NCI-H187 treated with DMSO at 0.1 percent for 48 hours (cell line): ENCODE measurements at places on chromosomes 5 and 9.

- no peak for DNase-seq
These were observed 2195.7 kb upstream of the C9orf72 start for GRCh38 chr9:29769019-29769418.

DNA sequence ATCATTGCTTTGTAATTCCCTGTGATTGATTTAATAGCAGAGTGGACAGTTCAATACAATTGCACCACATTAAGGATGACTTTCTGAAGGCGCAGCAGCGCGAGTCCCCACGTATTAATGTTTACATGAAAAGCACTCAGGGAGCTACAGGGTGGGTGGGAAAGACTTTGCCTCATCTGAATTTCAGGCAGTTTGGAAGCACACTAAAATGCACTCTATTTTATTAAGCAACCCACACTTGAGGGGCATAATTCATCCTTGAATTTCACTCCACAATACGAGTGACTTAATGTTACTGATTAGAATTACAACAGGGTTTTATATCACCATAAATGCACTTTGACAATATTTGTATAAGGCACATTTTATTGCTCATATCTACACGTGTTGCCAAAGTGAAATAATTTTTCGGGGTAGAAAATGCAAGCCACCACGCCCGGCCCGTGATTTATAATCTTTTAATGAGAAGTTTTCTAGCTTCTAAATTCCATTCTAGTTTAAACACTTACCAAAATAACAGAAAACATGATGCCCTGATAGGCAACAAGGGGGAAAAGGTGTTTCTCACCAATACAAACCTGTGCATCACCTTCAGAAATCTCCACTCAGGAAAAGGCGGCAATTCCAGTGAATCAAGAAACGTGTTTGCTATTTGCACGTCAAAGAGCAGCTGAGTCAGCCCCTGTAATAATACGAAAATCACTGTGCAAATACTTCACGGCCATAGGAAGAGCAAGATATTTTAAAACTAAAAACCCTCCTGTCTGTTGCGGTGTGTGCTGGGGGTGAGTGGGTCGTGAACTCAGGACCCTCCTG is 40.5 kb downstream of the IRX4 start:
- no peak for DNase-seq

- DNase-seq, result no peak
These were observed 2.3 kb upstream of the OTP start for GRCh38 chr5:77640589-77641396.

- no peak for DNase-seq
These were observed 1397.8 kb downstream of the PTPRD start for GRCh38 chr9:9215050-9215449.

DNA sequence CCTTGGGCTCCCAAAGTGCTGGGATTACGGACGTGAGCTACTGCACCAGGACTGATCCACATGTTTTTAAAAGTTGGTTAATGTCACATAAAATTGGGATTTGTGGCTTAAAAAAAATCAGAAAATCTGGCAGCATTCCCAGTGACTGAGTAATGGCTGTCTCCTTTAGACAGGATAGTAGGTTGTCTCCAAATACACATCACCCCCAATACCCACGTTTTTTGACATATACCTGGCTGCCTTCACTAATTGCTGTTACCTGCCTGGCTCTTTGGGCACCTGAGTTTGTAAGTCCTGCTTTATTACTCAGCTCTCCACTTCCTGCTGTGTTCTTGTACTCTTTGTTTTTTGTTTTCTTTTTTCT is 84.8 kb downstream of the KDM4C start:
- DNase-seq, result no peak

GRCh38 chr5:178237431-178238312 is 5.1 kb upstream of the PHYKPL start:
- no peak for DNase-seq

DNA sequence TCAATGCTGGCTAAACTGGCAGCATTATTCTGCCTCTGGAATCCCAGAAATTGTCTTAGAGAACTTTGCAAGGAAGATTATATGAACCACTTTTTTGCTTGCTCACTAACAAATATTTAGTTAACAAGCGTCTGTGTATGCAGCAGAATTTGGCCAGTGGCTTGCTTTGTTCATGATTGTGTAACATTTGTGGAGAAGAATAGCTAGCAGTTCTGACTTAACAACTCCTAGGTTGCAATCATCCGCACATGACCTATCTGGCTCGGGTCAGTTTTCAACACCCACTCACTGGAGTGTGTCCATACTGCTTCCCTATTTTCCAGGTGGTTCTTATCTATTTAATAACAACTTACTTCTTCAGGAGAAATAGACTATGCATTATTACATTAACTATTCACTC is 98.5 kb downstream of the SNX18 start:
- no peak for DNase-seq

DNA sequence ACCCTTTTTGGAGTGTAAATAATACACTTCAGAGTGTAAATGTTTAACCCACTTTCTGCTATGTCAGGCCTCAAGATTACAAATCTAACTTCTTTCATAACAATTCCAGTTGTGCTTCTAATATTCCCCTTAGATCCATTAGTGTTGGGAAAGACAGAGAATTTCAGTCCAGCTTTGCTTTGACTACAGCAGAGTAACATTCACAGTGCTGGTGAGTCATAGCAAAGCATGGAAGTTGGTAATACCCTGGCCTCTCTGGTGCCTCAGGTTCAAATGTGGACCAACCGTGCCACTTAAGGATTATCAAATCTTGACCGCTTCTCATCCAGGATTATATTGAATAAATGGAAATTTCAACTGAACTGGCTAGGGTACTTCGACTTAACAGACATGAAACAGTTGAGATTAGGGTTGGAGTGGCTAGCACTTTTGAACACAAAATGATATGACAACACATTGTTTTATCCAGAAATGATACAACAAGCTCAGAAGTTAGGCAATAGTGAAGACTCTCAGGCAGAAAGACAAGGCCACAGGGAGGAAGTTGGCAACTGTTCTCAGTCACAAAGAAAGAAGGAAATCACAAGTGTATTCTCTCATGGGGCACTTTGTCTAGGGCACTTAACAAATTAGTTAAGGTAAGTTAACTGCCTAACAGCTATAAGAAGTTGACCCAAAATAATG is 24.4 kb upstream of the RASA1 start:
- DNase-seq, result no peak

GRCh38 chr9:78879324-78880100 is 582.6 kb downstream of the PSAT1 start:
- no peak for DNase-seq

- DNase-seq, result no peak
These were observed 417.1 kb downstream of the KDM4C start for GRCh38 chr9:7174884-7175283.

DNA sequence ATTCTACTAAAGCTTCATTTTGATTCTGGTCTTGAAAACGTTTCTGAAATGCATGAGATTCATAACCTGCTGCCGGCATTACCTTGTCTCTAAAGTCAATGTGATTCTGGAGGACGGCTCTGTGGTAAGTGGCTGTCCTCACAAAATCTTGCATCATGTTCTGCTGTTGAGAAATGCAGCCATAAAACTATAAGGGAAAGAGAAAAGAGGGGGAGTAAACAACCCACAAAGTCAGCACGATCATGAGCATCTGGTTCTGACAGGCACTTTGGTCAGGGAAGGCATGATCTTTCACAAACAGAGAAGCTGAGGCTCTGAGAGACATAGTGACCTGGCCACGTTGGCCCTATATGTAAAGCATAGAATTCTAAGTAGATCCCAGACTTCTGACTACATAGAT is 168.9 kb upstream of the PUM3 start:
- no peak for DNase-seq

- DNase-seq, result no peak
These were observed 89.8 kb upstream of the COL5A1 start for GRCh38 chr9:134551644-134552348.

DNA sequence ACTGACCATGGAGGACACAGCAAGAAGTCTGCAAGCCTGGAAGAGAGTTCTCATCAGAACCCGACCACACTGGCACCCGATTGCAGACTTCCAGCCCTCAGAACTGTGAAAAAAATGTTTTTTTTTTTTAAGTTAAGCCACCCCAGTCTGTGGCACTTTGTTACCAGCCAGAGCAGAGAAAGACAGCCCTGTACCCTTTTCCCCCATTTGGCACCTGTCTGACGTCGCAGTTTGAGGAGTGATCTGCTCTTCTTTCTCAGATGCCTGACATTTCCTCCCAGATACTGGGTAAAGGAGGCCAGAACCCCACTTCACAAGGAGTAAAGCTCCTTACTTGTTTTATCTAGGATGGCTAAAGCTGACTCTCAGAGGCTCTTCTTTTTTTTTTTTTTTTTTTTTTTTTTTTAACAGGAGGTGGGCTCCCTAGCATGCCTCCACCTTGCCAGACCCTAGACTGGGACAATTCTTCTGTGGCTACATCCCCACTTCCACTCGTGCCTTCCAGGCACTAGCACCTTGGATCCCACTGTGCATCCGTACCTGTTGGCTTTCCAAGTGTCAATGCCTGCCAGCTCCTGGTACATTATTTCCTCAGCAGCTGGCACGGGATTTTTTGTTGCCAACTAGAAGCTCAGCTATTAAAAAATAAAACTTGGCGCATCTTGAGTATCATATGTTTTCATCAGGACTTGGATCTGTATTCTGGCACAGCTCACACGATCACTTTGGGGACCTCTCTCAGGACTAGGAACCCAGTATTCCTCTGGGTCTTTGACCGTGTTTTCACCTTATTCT is 14.4 kb downstream of the CAMK4 start:
- DNase-seq, result no peak

GRCh38 chr5:73448463-73449136 is at the start of gene FOXD1:
TSS of gene FOXD1 (minus strand) at chr5:73448777. CDS start at chr5:73448362, 415 bp downstream.
- DNase-seq, result peak; percentile 65

GRCh38 chr9:1522219-1522767 is 472.1 kb downstream of the DMRT2 start:
- DNase-seq, result no peak

- no peak for DNase-seq
These were observed 360.6 kb upstream of the DAB2 start for GRCh38 chr5:39785410-39785809.

DNA sequence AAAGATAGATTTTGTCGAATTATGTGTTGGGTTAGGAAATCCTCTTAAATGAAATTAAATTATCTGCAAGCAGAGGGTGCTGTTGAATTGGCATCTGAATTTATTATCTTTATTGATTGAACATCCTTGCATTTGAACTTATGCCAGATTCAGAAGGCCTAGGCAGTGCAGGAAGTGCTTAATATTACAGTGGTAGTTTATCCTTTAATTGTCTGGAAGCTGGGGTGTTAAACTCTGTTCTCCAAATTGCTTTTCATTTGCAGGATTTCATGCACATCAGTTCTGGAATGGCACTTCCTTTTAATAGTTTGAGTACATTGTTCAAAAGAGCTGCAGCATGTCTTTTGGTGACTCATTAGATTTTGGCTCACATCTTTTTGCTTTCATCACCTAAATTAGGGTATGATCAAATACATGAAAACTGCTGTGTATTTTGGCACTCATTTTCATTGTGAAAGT is 186.3 kb downstream of the KDM4C start:
- no peak for DNase-seq

DNA sequence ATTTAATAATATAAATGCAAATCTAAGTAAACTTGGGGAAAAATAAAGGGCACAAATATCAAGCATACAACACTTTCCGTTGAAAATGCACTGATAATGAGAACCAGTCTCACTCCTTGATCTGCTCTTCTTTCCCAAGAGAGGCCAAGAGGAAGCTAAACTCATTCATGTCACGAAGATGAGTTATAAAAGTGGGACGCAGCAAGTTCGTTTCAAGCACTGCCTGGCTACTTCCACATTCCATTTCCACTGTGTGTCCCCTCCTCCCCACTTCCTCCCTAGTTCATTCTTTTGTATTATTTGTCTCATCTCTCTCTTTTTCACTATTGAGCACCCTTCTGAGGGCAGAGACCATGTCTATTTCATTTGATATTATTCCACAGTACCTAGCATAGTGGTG is 158.1 kb downstream of the SLC24A2 start:
- DNase-seq, result no peak

GRCh38 chr5:138745268-138745667 is 8.0 kb upstream of the CTNNA1 start:
- DNase-seq, result no peak

- DNase-seq, result no peak
These were observed 59.1 kb upstream of the GOLPH3 start for GRCh38 chr5:32233220-32233695.

DNA sequence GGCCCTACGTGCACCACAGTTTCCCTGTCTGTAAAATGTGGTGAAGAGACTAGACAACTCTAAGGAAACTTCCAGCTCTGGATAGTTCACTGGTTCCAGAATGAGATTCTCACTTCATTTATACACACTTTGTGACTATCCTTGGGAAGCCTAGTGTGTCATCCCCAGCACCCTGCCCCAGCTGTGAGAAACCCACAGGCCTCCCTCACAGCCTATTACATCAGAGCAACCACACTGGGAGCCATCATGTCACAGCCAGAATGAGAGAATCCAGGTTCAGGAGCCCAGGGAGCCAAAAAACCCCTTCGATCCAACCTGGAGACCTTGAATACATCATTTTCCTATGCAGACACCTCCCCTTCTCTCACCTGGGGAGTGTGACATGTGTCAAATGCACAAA is 21.0 kb upstream of the HAND1 start:
- no peak for DNase-seq

- DNase-seq, result no peak
These were observed 157.8 kb upstream of the TMEM161B start for GRCh38 chr5:88426441-88426840.

DNA sequence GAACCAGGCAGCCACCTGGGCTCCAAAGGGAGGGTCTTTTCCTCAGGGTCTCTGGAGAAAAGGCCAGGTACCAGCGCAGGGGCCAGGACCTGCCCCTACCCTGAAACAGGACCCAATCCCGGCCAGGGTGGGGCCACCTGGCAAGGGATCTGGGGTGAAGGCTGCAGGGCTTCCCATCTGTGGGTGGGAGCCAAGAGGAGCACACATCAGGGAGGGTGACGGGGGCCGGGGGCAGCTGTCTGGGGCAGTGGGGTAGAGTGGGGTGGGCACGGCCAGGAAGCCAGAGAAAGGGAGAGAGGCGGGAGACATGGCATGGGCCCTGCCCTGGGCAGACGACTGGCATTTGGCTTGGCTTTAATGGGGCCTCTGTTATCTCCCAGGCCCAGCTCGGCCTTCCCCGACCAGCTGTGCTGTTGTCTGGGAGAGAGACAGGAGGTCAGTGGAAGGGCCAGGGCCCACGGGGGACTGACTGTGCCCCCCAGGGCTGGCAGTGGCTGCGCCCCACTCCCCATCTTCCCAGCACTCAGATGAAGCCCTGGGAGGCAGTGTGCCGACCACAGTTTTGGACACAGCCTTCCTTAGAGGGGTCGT is 57.2 kb upstream of the RNF130 start:
- no peak for DNase-seq

- no peak for DNase-seq
These were observed 153.7 kb upstream of the DAPK1 start for GRCh38 chr9:87343816-87344430.
